Activated CD4-positive, CD25-positive, alpha-beta regulatory T cell (primary cell): ENCODE measurements at places on chromosomes 5 and 9.

- DNase-seq, result no peak
Measured at GRCh38 chr9:86703346-86703745, 244.0 kb downstream of the GAS1 start.

DNA sequence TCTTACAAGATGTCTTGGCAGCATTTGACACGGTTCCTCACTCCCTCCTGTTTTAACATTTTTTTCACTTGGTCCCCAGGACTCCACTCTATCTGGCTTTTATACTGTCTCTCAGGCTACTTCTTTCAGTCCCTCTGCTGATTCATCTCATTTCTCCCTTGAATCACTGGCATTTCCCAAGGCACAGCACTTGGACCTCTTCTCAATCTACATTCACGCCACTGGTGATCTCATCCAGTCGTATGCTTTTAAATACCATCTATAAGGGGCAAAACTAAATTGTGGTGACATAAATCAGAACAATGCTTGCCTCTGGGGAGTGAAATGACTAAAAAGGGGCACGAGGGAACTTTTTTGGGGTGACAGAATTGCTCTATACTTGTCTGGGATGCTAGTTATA is 47.1 kb downstream of the MAPKAP1 start:
- DNase-seq, result no peak

GRCh38 chr9:91347377-91347776 is 14.3 kb downstream of the AUH start:
- DNase-seq, result no peak

DNA sequence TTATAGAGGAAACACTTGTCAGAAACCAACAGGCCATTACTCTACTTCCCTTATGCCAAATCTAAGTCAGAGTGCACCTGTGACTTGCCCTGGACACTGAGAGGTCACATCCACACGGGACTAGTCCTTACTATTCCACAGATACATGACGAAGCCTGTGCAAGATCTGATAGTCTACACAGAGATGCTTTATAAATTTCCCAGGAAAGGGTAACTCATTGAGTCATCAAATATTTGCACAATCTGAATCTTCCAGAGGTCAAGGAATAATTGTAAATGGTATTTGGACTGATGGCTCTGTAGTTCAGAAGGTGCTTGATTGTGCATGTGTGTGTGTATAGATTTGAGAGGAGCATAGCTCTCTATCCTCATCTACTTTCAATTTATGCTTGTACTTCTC is 55.2 kb upstream of the JAK2 start:
- no peak for DNase-seq

- no peak for DNase-seq
Measured at GRCh38 chr9:85130260-85130659, 460.7 kb downstream of the NTRK2 start.

GRCh38 chr5:5141625-5142525 is 1.7 kb downstream of the ADAMTS16 start:
- DNase-seq, result peak; percentile 5

- DNase-seq, result no peak
Measured at GRCh38 chr9:89825669-89826068, 220.9 kb downstream of the GADD45G start.

- no peak for DNase-seq
Measured at GRCh38 chr5:173774271-173774761, 113.8 kb upstream of the CPEB4 start.

DNA sequence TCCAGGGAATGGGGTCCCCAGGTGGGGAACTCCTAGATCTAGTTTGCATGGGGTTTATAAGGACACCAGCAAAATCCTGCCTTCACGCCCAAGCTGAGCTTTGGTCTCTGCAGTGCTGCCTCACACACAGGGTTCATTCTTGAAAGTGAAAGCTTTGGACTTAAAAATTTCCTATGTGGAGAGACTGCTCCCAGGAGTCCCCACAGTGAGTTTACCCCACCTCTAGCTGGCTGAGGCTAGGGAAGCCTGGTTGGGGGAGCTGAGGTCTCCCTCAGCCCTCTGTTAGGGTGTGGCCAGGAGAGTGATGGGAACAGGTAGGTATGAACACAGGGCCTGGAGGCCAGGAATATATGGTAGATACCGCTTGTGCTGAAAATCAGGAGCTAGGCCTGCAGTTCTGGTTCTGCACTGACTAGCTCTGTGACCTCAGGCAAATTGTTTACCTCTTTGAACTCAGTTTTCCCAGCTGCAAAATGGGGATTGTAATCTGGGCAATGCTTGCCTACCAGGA is 41.5 kb upstream of the LARP1 start:
- DNase-seq, result no peak

GRCh38 chr5:136028782-136029742 is at the start of gene TGFBI:
TSS of gene TGFBI (plus strand) at chr5:136028988. CDS start at chr5:136029056, 68 bp downstream.
- no peak for DNase-seq

DNA sequence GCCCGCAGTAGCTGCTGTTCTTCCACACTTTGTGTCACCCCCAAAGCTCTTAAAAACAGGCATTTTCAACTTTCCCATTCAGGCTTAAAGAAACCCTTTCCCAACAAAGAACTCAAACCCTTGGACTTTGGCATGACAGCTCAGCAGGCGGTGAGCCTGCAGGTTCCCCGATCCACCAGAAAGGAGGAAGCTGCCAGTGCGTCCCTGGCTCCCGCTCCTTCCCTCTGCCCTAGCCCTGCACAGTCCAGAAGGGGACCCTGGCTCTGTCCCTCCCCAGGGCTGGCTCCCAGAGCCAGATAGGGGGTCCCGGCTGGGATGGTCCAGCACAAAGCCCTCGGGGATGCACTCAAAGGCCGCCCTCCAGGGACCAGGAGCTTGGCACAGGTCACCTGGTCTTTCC is 9.6 kb downstream of the SLC9A3 start:
- no peak for DNase-seq
